ENCODE measurements at places on chromosomes 1 and 21.

GRCh38 chr1:160085686-160086455 is 4.5 kb downstream of the KCNJ9 start:
- H3K4me3 ChIP-seq = no peak overlapping the region
- H3K4me1 ChIP-seq = peaks cover 4% of the 10 kb centered on the region
- H3K27me3 ChIP-seq = peaks cover 26% of the 10 kb centered on the region
- DNase-seq = peak; percentile 84
- H3K36me3 ChIP-seq = no peaks in the 10 kb centered on the region

GRCh38 chr1:115364780-115365155 is 26.7 kb upstream of the NGF start:
- no peak overlapping the region for H3K27ac ChIP-seq
- H3K27me3 ChIP-seq = peaks cover 30% of the 10 kb centered on the region
- H3K4me3 ChIP-seq = no peak overlapping the region
- H3K4me1 ChIP-seq = no peaks in the 10 kb centered on the region
- DNase-seq = no peak

GRCh38 chr1:87356591-87356990 is 27.9 kb downstream of the LMO4 start:
- H3K4me3 ChIP-seq = no peak overlapping the region
- no peak overlapping the region for H3K27ac ChIP-seq
- no peaks in the 10 kb centered on the region for H3K27me3 ChIP-seq
- H3K36me3 ChIP-seq = peaks cover 4% of the 10 kb centered on the region
- no peak for DNase-seq

DNA sequence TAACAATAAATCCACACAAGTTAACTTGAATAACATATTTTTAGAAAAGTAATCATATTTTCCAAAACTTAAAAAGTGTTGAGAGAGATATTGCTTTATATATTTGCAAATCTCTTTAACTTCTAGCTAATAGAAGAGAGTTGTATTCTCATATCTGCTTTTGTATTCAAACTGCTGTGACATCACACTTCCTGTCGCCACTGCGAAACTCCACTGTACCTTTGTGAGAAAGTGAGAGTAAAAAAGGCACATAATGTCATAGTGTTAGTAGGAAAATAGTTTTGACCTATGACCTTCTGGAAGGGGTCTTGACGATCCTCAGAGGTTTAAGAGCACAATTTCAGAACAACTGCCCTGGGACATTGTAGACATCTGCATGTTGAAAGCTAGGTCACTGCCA is 21.6 kb downstream of the AK5 start:
- H3K27ac ChIP-seq = no peak overlapping the region
- no peaks in the 10 kb centered on the region for H3K4me1 ChIP-seq
- no peaks in the 10 kb centered on the region for H3K36me3 ChIP-seq
- no peak overlapping the region for H3K4me3 ChIP-seq

DNA sequence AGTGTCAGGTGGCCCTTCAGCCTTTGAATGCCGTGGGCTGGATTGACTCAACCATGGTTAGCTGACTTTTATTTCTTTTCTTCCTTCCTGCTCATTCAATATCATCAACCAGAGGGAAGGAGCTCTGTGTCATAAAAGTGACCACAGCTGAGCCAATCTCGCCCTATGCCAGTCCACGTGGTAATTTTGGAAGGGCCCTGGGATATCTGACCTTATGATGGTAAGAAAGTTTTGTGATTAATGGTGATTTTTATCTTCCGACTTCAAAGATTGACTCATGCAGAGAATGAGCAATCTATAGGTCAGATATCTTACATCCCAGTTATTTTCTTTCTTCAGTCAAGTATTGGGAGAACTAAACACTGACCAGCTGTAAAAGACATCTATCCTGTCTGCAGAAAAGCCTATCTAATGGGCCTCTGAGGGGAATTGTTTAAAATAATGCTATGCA is 170.3 kb downstream of the ZC3H11B start:
- H3K36me3 ChIP-seq = no peaks in the 10 kb centered on the region
- H3K27me3 ChIP-seq = no peaks in the 10 kb centered on the region
- DNase-seq = no peak
- peaks cover 12% of the 10 kb centered on the region for H3K4me1 ChIP-seq
